Adrenal gland (tissue), 19 donors: ENCODE measurements at places on chromosomes 4 and X. TPM values are rescaled to one million over a fixed set of nuclear protein-coding genes. Genes with fewer than 3 reads are reported as not detected.

PAGE2 gene
- not detected for polyA plus RNA-seq

RPS6KA6 gene
- 1.3 TPM for polyA plus RNA-seq

MAGEB6 gene
- not detected for polyA plus RNA-seq

HERC6 gene
- polyA plus RNA-seq: 3.8 TPM

ANOS1 gene
- 1.1 TPM for polyA plus RNA-seq

FAM47A gene
- not detected for polyA plus RNA-seq

PPEF2 gene
- not detected for polyA plus RNA-seq

ZNF732 gene
- polyA plus RNA-seq: not detected

SPANXD gene
- not detected for polyA plus RNA-seq

P2RY4 gene
- polyA plus RNA-seq: not detected
